ENCODE measurements at places on chromosomes 3 and 15.

GRCh38 chr3:7567160-7567559 lies 706.2 kb downstream of the GRM7 start:
- no peak for DNase-seq

GRCh38 chr15:56804938-56805337 lies 71.6 kb upstream of the ZNF280D start:
- DNase-seq = no peak

DNA sequence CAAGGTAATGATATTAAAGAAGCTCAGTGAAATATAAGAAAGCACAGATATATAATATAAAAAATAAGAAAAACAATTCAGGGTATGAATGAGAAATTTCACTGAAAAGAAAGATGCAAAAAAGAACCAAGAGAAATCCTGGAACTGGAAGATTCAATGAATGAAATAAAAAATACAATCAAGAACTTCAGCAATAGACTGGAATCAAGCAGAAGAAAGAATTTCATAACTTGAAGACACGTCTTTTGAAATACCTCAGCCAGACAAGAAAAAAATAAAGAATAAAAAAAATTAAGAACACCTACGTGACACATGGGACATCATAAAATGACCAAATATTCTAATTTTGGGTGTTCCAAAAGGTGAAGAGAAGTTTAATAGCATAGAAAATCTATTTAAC lies 104.6 kb upstream of the NEO1 start:
- DNase-seq = no peak

GRCh38 chr15:89980896-89981295 lies 20.2 kb upstream of the ZNF710 start:
- no peak for DNase-seq

DNA sequence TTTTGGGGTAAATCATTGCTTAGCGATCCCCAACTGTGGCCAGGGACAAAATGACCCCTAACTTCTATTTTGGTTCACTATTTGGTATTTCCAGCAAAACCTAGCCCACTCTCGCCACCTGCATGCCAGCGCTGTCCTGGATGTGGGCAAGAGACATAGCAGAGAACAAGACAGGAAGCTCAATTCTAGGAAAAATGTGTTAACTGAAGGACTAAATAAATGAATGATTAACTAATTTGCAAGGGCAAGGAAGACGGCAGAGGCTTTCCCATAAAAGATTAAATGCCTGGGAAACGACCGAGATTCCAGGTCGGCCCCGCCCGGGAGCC lies 408 bp downstream of the NICN1 start:
- no peak for DNase-seq

DNA sequence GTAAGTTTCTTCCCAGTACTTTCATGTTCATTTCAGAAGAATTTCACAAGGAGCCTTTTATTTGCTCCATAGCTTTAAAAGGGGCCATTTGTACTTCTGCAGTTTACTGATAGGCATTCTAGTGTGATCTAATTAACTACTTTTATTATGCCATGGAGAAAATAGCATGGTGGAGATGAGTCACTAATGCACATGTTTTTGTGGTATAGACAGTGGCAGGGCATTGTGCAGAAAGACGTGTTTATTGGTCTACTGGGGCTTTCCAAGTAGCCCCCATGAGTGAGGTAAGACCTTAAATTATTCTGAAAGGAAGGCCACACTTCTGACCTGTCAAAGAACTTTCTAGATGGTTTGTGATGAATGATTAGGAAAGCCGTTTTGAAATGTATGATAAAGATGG lies 810.0 kb upstream of the NR2F2 start:
- no peak for DNase-seq

GRCh38 chr3:72116226-72116625 lies 331.3 kb upstream of the PROK2 start:
- DNase-seq = no peak

GRCh38 chr3:111972891-111973290 lies 5.9 kb upstream of the ABHD10 start:
- no peak for DNase-seq

Data from activated CD4-positive, alpha-beta memory T cell treated with anti-CD3 and anti-CD28 coated beads for 36 hours (primary cell).